ENCODE measurements at places on chromosomes 11 and 22.
A peak's percentile ranks its signal among the peaks of the same experiment; 100 is the strongest.

DNA sequence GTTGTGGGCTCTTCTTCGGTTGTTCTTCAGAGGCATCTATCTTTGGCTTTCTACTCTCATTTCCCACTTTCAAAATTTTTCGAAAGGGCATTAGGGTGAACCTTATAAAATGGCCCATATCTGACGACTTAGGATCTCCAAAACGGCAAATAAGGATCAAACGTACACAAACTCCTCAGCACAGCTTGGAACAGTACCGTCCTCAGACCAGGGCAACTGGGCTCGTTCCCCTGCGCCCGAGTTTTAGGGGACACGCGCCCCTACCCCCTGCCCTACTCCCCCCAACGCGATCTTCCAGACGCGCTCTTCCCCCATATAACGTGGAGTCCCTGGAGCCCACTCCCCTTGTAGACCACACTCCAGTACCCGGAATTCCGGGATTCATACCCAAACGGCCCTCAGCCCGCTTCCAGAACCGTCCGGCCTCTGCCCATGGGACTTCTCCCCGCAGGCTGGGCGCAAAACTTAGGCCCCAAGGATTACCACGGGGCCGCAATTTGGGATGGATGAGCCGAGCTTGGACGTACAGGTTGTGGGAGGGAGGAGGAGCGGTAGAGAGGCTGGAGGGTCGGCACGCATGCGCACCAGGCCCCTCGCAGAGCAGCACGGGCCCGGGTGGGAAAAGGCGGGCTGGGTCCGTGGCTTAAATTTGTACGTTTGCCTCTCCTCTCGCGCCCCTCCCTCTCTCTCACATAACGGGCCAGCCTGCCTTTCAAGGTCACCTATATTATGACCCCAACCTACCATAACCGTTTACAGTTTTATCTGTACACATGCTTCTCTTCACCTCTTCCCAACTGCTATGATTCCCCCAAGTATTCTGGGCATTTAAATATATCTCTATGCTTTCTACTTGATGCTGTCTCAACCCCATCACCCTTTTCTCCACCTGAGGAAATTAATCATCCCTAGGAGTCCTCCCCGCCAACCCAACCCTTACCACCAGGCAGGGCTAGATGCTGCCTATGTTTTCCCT is 3.4 kb downstream of the CCDC89 start:
- DNase-seq = peak; percentile 65

DNA sequence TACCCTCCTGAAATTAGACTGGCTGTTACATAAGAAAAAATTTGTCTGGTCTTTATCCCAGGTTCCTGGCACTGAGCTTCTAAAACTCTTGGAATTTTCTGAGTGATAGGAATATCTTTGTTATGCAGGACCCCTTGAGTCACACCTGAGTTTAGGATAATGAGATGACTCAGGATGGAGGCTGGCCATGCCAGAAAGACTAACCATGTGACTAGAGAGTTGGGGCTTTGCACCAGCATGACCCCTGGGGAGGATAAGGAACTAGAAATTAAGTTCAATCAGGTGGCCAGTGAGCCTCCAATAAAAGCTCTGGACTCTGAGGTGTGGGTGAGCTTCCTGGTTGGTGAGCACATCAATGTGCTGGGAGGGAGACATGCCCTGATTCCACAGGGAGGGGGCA is 88.1 kb downstream of the XRRA1 start:
- no peak for DNase-seq

DNA sequence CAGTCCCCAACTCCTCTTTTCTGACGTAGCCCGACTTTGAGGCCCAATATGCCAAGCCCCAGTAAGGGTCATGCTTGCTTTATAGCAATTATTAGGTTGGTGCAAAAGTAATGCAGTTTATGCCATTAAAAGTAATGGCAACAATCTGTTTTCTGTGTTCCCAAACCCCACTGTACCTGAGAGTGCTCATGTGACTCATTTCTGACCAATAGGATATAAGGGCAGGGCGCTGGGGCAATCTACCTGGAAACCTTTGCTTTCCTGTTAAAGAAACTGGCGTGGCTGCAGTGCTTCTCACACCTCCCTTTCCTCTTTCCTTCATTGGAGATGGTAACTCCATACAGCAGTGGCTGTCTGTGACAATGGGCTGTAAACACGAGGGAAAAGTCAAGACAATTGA is 78.9 kb upstream of the MPPED2 start:
- no peak for DNase-seq

DNA sequence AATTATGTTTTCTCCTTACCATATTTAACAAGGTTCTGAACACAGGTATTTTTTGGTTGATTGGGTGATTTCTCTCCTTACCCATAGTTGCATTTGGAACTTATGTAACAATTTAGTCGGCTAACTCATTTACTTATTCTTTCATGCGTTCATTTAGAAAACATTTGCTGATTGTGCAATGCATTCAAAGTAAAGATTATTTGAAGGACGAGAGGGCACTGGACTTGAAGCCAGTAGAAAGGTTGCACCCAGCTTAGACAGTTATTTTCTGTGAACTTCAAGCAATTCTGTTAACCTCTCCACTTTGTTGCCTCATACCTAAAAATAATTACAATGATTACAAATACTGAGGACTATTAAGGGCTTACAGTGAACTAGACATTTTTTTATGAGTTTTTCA is 769.6 kb downstream of the LRRC4C start:
- DNase-seq = no peak

DNA sequence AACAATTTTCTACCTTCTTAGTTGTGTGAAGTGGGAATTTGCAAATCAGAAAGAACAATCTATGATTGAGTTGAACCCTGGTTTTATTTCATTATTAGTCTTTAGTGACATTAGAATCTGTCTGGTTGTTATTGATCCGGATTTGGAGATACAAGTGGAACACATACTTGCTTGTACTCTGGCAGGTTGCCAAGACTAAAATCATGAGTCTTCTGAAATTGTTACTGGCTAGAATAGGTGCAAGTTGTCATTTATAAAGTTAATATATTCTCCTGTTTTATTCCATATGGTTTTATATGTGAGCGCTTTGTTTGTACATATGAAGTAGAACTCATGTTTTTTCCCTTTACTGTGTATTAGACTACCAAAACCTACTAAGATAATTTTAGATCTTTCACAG is 23.0 kb downstream of the CCDC15 start:
- no peak for DNase-seq

DNA sequence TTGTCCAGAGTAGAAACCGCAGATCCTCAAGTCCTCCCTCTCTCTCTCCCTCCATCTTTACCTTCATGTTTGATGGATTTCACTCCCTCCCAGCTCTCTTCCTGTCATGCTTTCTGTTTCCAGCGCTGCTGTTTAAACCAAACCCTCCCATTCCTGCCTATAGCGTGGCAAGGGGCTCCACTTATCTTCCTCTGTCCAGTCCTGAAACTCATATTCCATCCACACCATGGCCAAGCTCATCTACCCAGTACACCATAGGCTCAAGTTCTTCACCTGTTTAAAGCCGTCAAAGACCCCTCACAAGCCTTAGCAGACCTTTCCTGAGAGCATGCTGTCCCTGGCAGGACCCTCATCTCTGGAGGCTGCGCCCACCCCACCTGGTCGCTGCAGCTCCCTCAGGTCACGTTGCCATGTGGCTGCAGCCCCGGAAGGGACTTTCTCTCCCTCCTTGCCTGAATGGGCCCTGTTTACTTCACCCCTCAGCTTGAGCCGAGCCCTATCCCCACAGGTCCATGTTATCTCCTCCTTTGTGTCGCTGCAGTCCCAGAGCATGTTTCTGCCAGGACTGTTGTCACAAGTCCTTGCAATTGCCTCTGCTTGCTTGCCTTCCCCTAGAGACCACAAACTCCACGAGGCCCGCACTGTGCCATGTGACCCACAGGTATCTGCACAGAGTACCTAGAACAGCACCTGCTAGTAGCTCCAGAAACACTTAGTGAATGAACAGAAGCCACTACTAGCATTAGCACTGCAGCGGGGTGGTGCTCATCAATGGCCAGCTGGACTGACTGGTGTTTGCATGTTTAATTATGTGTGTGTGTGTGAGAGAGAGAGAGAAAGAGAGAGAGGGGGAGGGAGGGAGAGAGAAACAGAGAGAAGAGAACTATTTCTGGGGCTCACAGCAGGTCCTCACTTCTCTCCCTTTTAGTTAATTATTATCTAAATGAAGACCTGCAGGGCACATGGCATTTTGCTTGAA is 149.4 kb upstream of the SNX19 start:
- no peak for DNase-seq

DNA sequence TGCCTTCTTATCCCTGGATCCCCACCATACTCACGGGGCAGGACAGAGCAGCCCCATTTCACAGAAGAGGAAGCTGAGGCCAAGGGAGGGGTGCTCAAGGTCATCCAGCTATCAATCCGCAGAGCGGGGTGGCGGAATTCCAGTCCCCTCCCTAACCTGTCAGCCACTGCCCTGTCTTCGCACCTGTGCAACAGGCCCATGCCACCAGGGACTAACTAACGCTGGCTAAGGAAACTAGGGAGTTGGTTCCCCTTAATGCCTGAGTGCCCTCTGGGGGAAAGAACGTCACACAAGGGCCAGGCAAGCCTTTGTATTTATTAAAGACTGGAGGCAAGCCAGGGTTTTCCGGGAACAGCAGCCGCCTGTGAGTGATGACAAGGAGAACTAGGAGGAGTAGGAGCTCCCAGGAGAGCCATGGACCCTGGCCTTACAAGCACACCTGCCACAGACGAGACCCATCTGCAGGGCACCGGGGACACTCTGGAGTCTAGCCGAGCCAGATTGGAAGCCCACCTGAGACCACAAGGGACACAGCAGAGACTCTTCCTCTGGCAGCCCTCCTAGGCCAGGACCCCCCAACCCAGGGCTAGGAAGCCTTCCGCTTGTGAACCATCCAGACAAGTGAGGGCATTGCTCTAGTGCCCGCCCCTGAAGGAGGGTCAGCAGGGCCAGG is 64.4 kb downstream of the MYH9 start:
- DNase-seq = peak; percentile 86

GRCh38 chr11:33531743-33532181 is 168.9 kb downstream of the C11orf91 start:
- peak; percentile 41 for DNase-seq

GRCh38 chr11:46528445-46529094 is 65.3 kb downstream of the AMBRA1 start:
- no peak for DNase-seq

DNA sequence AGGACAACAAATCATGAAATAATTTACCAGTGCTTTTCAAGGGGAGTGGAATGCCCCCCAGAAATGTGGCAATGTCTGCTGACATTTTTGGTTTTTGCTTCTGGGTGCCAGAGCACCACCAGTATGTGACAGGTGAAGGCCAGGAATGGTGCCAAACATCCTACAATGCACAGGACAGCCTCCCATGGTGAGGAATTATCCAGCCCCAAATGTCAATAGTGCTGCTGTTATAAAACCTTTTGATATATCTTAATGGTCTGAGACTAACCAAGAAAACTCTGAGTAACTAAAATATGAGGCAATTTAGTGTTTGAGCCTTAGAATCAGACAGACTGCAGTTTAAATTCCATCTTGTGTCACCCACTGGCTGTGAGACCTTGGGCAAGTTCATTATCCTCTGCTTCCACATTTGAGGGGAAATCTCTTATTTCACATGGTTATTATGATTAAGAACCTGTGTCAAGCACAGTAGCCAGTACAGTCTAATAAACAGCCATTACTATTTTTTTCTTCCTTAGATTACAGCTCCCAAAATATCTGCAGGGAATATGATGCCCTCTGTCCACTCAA is 69.5 kb downstream of the AMBRA1 start:
- DNase-seq = no peak

GRCh38 chr11:20158597-20159257 is 1.5 kb downstream of the DBX1 start:
- peak; percentile 89 for DNase-seq

DNA sequence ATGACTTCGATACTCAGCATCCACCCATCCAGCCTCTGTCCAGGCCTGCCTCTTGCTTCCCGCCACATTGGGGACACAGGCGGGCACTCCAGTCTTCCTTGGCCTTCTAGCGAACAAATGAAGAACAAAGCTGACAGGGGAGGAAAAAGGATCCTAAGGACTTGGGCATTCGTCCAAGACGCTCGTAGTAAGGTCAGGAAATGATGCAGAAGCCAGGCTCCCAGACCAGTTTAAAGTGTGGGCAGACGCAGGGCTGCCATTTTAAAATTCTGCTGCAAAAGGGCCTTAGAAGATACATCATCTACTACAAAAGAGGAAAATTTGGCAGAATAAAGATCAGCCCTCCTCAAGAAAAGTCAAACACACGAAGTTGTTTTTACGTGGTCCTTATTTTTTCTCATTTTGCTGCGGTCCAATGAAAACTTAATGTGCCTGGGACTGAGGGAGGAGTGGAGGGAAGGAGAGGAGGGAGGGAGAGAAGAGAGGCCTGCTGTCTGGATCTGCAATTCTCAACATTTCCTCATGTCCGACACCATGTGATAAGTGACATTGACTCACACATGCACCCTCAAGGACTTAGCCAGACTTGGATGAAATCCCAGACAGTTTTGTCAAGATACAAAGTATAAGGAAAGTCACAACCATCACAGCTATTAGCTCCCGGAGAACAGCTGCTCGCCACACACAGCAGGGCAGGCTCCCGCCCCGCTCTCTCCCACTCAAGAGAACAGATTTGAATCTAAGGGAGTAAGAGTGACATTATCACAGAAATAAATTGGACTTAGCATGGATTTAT is 5.7 kb downstream of the DNAL4 start:
- DNase-seq = peak; percentile 92

DNA sequence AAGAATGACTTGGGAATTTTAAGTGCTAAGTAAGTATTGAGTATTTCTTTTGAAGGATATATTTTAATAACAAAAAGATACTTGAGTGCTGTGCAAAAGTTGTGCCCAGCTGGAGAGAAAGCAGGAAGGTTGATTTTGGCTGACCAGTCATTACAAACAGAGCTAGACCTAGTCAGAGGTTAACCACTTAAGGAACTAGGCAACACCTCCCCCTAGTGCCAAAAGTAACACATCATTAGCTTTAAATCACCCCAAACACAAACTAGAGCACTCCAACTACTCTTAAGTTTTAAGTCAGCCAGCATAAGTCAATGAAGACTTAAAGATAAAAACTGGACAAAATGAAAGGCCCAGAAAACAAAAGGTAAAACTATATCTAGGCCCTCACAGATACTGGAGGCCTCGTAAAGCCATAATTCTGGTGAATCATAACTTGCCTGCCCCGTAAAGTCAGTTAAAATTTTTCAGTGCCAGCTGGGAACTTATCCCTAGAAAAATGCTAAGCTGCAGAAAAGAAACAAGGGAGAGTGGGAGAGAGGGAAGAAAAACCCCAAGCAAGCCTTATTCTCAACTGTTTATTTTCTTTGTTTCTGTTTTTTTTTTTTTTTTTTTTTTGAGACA is 4.6 kb downstream of the TMEM9B start:
- DNase-seq = peak; percentile 87

- DNase-seq = no peak
Measured at GRCh38 chr11:67599149-67599548, 7.6 kb upstream of the NDUFV1 start.
